ENCODE measurements at places on chromosomes 11 and 22.

DNA sequence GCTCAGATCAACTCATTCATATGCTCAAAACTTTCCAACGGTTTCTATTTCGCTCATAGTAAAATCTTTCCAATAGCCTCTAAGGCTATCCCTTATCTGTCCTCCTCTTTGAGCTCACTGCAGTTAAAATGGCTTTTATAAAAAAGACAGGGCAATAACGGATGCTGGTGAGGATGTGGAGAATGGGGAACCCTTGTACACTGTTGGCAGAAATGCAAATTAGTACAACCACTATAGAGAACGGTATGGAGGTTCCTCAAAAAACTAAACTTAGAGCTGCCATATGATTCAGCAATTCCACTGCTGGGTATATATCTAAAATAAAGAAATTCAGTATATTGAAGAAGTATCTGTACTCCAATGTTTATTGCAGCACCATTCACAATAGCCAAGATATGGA, 345.6 kb downstream of the DLG2 start:
- no peak for DNase-seq

DNA sequence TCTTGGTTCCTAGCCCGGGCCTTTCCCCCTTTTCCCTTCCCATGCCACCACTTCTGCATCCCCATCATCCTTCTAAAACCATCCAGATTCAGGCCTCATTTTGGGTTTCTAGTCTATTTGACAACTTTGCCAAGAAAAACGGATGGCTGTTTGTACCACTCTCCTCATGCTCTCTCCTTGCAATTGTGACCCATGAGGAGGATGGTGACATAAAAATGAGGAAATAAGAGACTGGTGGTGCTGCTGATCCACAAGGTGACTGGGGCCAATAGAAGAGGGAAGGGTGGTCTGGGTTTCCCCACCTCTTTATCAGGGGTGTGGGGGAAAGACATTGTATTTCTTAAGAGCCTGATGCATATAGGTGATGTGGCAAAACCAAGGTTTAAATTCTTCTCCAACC, 1.0 kb downstream of the MS4A4A start:
- no peak for DNase-seq

- no peak for DNase-seq
Measured at GRCh38 chr11:14270690-14271542, 88.1 kb downstream of the RRAS2 start.

DNA sequence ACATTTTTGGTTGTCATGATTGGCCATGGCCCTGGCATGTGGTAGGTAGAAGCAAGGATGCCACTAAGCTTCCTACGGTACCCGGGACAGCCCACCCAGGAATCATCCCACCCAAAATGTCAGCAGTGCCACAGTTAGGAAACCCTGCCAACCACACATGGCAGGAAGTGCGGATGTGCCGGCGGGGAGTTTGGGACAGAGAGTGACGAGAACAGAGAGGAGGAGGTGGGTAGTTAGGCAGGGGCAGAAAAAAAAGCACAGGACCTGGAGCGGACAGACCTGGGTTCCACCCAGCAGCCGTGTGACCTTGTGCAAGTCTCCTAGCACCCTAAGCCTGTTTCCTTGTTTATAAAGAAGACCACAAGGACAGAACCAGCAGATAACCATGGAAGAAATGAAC, 3.3 kb downstream of the SPI1 start:
- no peak for DNase-seq

- DNase-seq, result no peak
Measured at GRCh38 chr11:2522631-2523255, 77.9 kb downstream of the KCNQ1 start.

- DNase-seq, result peak; percentile 38
Measured at GRCh38 chr11:61791737-61792309, 576 bp downstream of the TMEM258 start.

GRCh38 chr11:56637500-56637899, 4.7 kb downstream of the OR5AP2 start:
- DNase-seq, result no peak

GRCh38 chr22:17637490-17638181, 921 bp upstream of the BCL2L13 start:
- DNase-seq, result no peak

GRCh38 chr22:41177040-41177621, 28.0 kb upstream of the L3MBTL2 start:
- DNase-seq, result no peak

- DNase-seq, result no peak
Measured at GRCh38 chr22:41699264-41700107, at the start of gene MEI1. TSS of gene MEI1 (plus strand) at chr22:41699503. CDS start at chr22:41699539, 36 bp downstream.

GRCh38 chr11:78450866-78451265, 33.2 kb upstream of the GAB2 start:
- DNase-seq, result no peak

- DNase-seq, result no peak
Measured at GRCh38 chr11:59186130-59186594, 14.2 kb downstream of the DTX4 start.

GRCh38 chr22:46531581-46532175, 5.7 kb downstream of the CELSR1 start:
- no peak for DNase-seq

DNA sequence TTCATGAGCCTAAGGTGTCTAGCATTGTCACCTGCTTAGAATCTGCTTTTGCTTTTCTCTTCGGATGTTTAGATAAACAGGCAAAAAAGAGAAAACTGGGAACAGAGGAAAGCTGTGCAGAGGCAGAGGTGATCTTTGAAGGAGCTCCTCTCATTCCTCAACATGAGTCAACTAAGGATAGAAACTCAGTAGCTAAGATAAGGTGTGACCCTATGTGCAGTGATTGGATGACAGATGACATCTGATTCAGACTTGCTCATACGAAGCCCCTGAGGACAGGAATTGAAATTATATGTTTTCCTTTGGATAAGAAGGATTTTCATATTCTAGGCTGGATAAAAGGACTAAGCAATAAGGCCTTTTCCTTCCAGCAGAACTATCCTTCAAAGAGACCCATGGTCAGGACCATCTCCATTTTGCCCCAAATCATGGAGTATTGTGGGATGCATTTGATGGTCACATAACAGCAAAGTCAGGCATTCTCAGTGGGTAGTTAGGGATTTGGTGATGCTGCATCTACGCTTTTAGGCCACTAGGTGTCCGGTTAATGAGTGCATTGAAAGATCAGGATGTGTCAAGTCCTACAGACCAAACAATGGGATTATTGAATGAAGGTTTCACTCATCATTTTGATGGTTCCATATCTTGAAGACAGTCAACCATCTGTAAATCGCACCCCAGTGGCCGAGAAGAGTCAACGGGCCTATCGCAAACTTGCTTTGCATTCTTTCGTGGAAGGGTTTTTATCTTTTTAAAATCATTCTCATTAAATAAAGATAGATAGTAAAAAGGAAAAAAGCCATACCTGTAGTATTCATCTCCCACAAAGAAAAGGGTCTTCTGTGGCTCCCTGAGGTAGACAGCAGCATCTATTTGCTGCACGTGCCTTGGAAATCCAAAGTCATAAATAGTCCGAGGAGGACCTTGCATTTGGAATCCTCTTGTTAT, 32.2 kb downstream of the MMP20 start:
- peak; percentile 26 for DNase-seq

- DNase-seq, result no peak
Measured at GRCh38 chr11:86128914-86129313, 60.0 kb upstream of the PICALM start.

DNA sequence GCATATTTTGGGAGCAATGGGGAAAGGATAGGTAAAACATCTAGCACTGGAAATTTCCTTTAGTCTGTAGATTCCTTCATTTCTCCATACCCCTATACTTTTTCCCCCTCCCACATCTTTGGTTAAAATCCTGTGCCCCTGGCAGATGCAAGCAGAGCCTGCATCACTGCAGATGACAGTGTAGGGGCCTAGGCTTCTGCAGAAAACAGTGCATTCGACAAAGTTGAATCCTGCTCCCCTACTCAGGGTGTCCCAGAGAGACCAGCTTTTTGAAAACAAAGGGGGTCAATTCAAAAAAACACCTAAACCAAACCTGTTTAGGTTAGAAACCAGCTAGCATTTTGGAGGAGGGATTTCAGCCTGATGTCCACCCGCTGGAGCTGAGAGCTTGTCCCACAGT, 43.8 kb upstream of the BLID start:
- no peak for DNase-seq

DNA sequence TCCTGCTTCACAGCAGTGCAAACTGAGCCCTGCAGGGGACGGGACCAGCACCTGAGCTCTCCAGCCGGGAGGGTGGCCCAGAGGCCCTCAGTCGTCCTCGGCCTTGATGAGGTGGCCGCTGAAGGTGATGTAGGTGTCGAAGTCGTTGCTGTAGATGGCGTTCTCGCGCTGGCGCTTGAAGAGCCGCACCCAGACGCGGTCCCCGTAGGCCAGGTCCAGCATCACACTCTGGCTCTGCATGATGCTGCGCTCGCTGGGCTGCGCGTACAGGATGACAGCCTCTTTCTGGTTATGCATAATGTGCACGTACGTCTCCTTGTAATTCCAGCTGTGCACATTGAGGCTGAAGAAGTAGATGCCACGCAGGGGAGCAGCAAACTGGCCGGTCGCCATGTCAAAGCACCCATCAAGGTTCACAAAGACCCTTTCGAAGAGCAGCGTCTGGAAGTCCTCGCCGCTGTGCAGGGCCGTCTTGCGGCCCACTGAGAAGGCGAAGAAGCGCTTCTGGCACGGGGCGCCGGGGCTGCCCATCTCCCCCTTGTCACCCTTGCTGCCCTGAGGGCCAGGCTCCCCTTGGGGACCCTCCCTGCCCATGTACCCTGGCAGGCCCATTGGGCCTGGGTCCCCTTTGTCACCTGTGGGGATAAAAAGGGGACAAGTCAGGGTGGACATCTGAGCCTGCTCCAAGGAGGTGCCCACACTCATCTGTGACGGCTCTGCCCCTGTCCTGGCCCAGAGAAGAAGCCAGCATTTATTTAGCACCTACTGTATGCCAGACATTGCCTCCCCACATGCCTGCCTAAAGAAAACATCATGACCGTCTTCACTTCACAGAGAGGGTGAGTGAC, 5.7 kb downstream of the C1QTNF6 start:
- no peak for DNase-seq

- DNase-seq, result no peak
Measured at GRCh38 chr11:57566005-57566904, 1.2 kb downstream of the UBE2L6 start.

DNA sequence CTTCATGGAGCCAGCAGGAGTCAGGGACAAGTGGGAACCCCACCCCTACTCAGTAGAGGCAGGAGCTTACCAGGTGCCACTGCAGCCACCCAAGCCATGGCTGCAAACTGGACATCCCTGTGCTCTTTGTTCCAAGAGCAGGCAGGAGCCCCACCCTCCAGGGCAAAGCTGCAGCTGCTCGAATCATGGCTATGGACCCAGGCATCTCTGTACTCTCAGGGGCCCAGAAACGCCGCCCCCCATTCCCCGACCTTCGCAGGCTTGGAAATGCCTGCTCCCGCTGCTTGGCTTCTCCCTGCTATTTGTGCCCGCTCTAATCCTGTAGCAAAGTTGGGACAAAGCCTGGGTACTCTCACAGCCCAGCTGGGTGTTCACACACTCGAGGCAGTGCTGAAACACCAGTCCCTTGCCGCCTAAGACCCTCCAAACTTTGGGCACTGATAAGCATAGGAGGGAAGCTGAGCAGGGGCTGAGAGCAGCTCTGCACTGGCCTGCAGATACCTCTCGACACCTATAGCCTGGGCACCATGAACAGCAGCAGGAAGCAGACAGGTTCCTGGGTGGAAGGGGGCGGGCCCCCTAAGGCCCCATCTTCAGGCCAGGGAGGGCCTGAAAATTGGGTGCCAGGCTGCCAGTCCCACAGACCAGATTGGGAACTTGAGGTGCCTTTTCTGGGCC, 402.4 kb downstream of the LRRC4C start:
- DNase-seq, result no peak

GRCh38 chr22:35368386-35368785, 12.5 kb upstream of the HMOX1 start:
- no peak for DNase-seq

GRCh38 chr11:92393218-92393617, 168.6 kb downstream of the FAT3 start:
- peak; percentile 83 for DNase-seq

- no peak for DNase-seq
Measured at GRCh38 chr11:83938148-83938547, 652.0 kb upstream of the CCDC90B start.

- no peak for DNase-seq
Measured at GRCh38 chr22:18152519-18152918, 2.5 kb downstream of the USP18 start.

- no peak for DNase-seq
Measured at GRCh38 chr11:12701811-12702592, 27.8 kb downstream of the TEAD1 start.

GRCh38 chr11:20760811-20761210, 91.4 kb downstream of the NELL1 start:
- no peak for DNase-seq

GRCh38 chr11:131764126-131764525, 393.7 kb downstream of the NTM start:
- DNase-seq, result no peak

DNA sequence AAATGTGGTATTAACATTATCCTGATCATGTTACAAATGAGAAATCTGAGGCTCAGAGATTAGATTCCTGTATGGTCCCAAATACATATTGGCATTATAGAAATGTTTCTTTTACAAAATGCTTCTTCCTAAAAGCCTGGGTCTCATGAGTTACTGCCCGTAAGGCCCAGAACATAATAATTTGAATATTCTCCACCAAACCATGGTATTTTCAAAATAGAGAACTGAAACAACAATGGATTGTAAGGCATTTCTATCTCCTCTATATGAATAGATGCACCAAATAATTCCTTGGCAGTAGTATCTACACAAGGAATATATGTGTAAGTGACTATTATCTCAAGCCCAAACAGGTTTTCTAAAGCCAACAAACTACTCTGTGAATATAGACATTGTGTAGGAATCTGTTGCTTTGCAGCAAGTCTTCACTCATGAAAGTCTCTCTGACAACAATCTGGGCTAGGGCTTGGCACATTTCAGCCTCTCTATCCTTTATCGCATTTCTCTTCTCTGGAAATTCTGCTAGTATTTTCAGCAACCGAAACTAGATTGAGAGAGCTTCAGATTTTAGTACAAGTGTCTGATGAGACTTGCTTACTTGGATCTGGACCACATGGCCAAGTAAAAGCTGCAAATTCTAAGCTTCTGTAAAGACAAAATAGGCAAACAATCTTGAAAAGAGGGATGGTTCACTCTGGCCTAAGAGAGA, 112.8 kb upstream of the ARHGAP20 start:
- DNase-seq, result no peak

GRCh38 chr22:37677493-37677974, 2.1 kb downstream of the LGALS1 start:
- DNase-seq, result no peak

- DNase-seq, result no peak
Measured at GRCh38 chr22:27780161-27780575, 21.4 kb downstream of the MN1 start.

DNA sequence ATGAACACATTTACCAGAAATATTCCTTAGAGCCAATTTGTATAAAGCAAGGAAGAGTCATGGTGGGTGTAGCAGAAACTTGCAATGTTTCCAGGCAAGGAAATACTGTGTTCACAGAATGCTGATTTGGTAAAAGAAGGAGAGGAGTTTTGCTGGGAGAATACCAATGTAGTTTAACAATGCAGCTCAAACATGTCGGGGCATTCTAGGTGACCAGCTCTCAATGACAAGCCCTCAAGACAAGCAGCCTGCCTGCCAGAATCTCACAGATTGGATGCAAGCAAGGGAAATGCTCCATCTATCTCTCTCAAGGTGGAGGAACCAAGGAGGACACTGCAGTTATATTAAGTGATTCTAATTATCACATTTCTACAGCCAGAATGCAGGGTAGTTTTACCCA, 190.4 kb downstream of the MAML2 start:
- no peak for DNase-seq

Data from NCI-H524 (cell line).